ENCODE measurements at places on chromosomes 6 and 20.

GRCh38 chr20:62322492-62323041 lies 19.8 kb downstream of the ADRM1 start:
- DNase-seq = no peak

GRCh38 chr20:14997791-14998190 lies 660.4 kb upstream of the FLRT3 start:
- DNase-seq = no peak

- DNase-seq = peak; percentile 51
Measured at GRCh38 chr20:32966881-32967781, 37.1 kb downstream of the SUN5 start.

DNA sequence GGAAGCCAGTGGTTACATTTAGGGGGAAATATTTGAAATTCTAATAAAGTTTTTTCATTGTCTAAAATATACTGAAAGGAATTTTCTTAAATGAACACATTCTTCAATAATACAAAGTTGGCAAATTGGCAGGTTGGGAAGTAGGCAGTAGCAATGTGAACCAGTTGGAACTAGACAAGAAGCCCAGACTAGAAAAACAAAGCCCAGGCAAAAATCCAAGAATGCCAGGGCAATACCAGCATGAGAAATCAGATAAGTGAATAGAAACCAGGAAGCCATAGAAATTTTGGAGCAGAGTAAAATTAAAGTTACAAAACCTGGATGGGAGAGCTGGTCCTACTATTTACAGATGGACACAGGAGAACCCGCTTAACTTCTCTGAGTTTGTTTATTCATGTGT lies 52.2 kb downstream of the TPBG start:
- DNase-seq = no peak
